ENCODE measurements at places on chromosomes 5 and 9. TPM values are rescaled to one million over a fixed set of nuclear protein-coding genes. Genes with fewer than 3 reads are reported as not detected.

DNA sequence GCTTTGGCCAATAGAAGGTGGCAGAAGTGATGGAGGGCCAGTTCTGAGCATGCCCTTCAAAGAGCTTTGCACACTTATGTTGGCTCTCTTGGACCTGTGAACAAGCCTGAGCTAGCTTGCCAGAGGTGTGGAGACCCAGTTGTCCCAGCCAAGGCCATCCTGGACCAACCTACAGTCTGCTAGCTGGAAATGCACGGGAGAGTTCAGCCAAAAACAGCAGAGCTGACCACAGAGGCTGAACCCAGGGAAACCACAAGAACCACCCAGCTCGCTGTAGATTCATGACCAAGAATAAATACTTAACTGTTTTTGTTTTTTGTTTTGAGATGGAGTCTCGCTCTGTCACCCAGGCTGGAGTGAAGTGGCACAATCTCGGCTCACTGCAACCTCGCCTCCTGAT is 65.4 kb upstream of the HAND1 start:
- no peak for ATAC-seq

- no peak for ATAC-seq
Observed at GRCh38 chr5:34604119-34604675, 51.9 kb upstream of the RAI14 start.

- no peak for ATAC-seq
Observed at GRCh38 chr5:174535669-174536068, 188.7 kb upstream of the MSX2 start.

DNA sequence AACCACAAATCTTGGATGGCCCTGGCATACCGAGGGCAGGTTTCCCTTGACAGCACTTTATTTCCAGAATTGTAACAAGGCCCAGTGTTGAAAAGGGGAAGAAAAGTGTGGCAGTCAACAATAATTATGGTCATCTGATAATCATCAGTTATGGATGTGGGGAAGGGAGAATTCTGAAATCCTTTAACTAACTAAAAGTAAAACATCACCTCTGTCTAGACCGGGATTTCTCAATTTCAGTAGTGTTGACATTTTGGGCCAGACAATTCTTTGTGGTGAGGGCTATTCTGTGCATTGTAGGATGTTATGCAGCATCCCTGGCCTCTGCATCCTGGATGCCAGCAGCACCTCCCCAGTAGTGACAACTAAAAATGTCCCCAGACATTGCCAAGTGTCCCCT is 140.4 kb downstream of the PSAT1 start:
- no peak for ATAC-seq

- ATAC-seq = no peak
Observed at GRCh38 chr9:133976887-133977286, 15.2 kb downstream of the VAV2 start.

DNA sequence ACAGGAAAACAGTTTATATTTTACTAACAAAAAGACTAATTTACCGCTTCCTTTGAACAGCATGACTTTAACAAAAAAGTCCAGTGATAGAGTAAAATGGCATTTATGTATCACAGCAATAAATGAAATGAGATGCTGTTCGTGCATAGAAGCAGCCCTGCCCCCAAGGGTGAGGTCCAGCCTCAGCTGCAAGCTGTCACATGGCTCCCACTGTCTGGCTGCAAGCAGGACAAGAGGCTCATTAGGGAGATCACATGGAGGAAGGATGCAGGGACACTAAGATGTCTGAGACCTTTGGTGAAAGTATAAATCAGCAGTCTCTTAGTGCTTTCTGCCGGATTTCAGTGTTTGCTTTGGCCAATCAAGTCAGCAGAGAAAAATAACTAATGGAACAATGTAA is 23.0 kb downstream of the GDNF start:
- ATAC-seq = no peak

- ATAC-seq = no peak
Observed at GRCh38 chr9:127253446-127253845, 11.1 kb upstream of the GARNL3 start.

DNA sequence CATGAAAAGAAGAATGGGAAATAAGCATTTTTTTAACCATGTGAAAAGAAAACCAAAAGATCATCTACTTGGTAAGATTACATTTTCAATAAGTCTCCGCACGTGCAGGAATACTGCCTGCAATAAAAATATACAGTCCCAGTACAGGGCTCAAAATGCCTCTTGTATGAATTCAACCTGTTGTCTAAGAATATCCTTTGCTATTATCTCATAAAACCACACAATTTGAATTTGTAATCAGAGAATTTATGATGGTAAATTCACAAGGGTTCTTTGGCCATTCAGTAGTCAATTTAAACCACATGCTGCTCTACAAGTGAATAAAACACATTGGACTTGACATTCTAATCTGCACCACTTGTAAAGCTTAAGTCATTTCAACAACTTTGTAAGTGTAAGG is 46.6 kb downstream of the ST8SIA4 start:
- ATAC-seq = no peak

GRCh38 chr9:121362813-121363621 is 7.0 kb downstream of the STOM start:
- peak; percentile 70 for ATAC-seq

- no peak for ATAC-seq
Observed at GRCh38 chr5:167096816-167097215, 1194.6 kb upstream of the WWC1 start.

GRCh38 chr9:10855847-10856246 is 243.0 kb upstream of the PTPRD start:
- no peak for ATAC-seq

GRCh38 chr5:124878583-124879342 is 132.3 kb upstream of the ZNF608 start:
- ATAC-seq = no peak

DNA sequence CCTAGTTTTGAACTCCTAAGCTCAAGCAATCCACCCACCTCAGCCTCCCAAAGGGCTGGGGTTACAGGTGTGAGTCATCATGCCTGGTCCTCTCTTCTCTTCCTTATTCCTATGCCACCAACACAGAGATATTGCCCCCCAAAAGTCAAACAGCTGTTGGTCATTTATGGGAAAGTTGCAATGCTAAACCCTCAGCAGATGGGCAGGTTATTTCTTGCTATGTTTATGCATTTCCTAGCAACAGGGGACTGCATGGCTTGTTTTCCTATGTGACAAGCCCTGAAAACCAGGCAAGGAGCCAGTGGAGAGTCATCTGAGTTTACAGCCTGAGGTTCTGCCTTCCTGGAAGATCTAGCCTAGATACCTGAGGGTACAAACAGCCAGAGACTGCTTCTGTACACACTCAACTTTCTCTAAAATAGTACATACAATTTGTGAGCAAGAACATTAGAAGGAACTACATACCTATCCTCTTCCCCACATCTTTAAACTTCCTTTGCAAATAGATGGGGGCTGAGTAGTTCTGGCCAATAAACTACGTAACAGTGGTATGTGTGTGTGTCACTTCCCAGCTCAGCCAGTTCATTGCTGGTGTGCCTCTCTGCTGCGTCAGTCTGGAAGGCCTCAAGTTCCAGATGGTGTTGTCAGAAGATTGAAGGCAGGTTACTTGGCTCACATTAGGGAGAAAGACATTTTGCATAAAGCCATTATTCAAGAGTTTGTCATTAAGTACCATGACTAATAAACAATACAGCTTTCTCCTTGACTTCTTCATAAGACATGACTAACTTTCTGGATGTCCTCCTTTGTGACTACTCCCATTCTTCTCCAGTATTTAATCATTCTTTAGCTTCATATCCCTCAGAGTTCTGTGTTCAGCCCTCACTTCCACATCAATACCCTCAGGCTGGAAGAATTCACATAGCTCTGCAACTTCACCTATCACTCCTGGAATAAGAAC is 65.3 kb downstream of the CSNK1A1 start:
- peak; percentile 91 for ATAC-seq

GRCh38 chr9:84322828-84323227 is 17.7 kb downstream of the SLC28A3 start:
- no peak for ATAC-seq

GRCh38 chr9:33241298-33241697 is 1.3 kb downstream of the SPINK4 start:
- ATAC-seq = no peak

- no peak for ATAC-seq
Observed at GRCh38 chr5:113421693-113422092, 13.1 kb downstream of the TSSK1B start.

GRCh38 chr9:113803811-113804589 is 72.1 kb upstream of the ZNF618 start:
- no peak for ATAC-seq

GRCh38 chr5:58670582-58670981 is 87.7 kb downstream of the RAB3C start:
- ATAC-seq = no peak

DNA sequence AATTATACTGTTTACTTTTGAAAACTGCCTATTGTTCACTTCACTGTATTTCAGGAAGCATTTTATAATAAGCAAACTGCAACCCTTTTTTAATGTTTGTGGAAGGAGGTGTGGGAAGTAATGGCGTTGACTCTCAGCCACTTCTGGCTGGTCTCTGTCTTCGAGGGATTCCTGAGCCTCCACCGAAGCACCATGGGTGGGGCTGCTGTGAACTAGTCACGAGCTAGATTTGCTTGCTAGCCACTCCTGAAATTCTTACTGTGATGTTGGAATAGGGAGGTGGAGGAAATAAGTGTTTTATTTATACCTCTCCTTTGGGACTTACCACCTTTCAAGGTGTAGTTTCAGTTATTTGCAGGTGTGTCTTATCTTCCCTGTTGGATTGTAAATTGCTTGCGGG is 26.8 kb downstream of the PIP5K1B start:
- no peak for ATAC-seq

DNA sequence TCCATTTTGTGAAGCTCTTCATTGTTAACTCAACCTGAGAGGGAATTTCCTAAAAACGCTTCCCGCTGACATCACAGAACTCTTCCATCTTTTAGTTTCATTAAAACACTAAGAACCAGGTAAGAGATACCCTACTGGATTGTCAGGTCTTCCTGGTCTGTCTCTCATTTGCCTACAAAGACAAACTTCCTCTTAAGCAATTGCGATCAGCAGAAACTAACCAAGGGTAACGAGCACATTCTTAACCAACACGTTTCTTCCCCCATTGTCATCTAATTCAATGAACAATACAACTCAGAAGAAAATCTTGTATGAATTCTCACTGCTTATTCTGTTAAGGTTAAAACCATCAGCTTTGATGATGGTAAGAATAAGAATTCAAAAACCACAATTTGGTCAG is 6.6 kb downstream of the FBXW11 start:
- no peak for ATAC-seq

GRCh38 chr5:33829430-33829829 is 62.4 kb downstream of the ADAMTS12 start:
- no peak for ATAC-seq

- ATAC-seq = no peak
Observed at GRCh38 chr5:4929092-4929655, 211.0 kb upstream of the ADAMTS16 start.

- no peak for ATAC-seq
Observed at GRCh38 chr9:16410601-16411280, 459.7 kb downstream of the BNC2 start.

GRCh38 chr5:128674837-128675446 is 136.9 kb upstream of the FBN2 start:
- ATAC-seq = no peak

- no peak for ATAC-seq
Observed at GRCh38 chr5:169280286-169280685, 20.7 kb downstream of the SLIT3 start.

DNA sequence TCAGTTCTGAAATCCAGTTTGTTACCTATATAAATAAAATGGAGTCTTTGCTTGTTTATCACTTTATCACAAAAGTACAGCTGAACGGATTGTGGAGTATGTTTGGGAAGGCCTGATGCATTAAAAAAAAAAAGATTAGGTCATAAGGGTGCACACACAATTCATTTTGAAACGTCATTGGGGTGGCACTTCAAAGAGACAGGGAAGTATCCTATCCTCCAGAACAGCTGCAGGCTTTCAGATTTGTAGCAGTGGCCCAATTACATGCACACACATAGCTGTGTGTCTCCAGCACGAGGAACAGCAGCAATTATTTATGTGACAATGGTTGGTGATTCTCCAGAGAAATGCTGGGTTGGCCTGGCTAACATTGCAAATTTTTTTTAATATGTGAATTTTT is 46.8 kb upstream of the FER start:
- ATAC-seq = no peak

- no peak for ATAC-seq
Observed at GRCh38 chr5:143311955-143312354, 91.5 kb downstream of the NR3C1 start.

EGFLAM gene
- 8.3 TPM for total RNA-seq

CEP120 gene
- total RNA-seq = 26.8 TPM

PCA3 gene
- not detected for total RNA-seq

RBM18 gene
- total RNA-seq = 11.0 TPM

FAM221B gene
- not detected for total RNA-seq

ECM2 gene
- 20.1 TPM for total RNA-seq

ANKDD1B gene
- not detected for total RNA-seq

IL13 gene
- total RNA-seq = not detected

HAVCR2 gene
- 4.7 TPM for total RNA-seq

DMRT1 gene
- total RNA-seq = not detected

TSSK1B gene
- total RNA-seq = 0.93 TPM

CCL27 gene
- not detected for total RNA-seq

CTXN3 gene
- total RNA-seq = not detected

LIX1 gene
- 0.67 TPM for total RNA-seq

NOTCH1 gene
- 31.1 TPM for total RNA-seq

KLF4 gene
- 72.0 TPM for total RNA-seq

ZNF366 gene
- total RNA-seq = 4.5 TPM

CAMK4 gene
- 0.16 TPM for total RNA-seq

FST gene
- total RNA-seq = 0.93 TPM

TBC1D9B gene
- 88.8 TPM for total RNA-seq
